ENCODE measurements at places on chromosomes 6 and 20.

DNA sequence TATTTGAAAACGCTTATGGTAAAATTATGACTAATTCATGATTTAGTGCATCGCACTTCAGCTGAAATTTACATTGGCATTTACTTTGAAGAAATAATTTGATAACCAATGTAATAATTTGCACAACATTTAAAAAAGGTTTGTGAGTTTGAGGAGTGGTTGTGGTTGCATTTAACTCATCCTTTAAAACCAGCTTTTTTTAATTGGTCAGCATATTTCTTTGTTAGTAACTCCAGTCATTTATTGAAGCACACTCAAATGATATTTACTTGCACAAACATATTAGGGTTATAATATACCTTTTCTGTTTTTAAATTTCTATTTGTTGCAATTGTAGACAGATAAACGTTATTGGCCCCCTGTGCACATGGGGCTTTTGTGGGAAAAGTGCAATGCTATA is 78.1 kb upstream of the AHI1 start:
- DNase-seq: no peak

DNA sequence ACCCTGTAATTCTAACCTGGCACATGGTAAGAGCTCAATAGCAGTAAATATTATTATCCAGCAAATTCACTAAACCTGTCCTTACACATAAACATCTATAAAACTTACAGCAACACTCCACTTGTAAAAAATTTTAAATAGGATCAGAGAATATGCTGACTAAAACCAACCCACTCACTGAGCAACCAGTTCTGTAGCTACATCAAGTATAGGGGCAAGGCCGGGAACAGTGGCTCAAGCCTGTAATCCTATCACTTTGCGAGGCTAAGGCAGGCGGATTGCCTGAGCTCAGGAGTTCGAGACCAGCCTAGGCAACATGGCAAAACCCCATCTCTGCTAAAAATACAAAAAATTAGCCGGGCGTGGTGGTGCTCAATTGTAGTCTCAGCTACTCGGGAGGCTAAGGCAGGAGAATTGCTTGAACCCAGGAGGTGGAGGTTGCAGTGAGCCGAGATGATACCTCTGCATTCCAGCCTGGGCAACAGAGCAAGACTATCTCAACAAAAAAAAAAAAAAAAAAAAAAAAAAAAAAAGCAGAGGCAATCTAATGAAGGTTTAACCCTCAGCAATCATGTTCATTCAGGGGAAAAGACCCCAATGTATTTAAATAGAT is 6.8 kb downstream of the STAU1 start:
- no peak for DNase-seq

- DNase-seq: no peak
Observed at GRCh38 chr20:36773107-36773596, 411 bp downstream of the DSN1 start.

DNA sequence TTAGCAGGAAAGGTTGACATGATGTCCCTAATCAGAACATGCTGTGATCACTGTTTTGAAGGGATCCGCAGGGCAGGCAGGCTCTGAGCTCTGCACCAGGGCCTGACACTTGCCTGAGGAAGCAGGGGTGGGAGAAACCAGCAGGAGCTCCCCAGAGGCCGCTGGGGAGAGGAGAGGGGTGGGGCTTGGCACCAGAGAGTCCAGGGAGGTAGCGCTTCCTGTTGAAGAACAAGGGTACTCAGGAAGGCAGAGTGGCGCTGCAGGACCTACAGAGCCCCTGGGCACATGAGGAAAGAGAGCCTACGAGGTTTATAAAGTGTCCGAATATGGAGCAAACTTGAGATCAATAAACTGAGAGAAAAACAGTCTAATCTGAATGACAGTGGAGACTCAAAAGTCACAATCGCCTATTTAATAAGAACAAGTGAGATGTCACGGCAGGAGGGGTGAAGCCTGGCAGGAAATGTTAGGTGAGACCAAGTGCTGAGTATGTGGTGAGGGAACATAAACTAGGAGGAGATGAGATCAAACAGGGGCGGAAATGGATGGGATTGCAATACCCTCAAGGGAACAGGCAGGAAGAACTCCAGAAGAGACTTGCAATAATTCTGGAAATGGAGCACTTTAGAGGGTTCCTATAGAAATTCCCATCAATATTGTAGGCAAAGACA is 5.8 kb upstream of the TBXT start:
- DNase-seq: no peak

- no peak for DNase-seq
Observed at GRCh38 chr6:143000811-143001210, 55.8 kb upstream of the HIVEP2 start.

- DNase-seq: no peak
Observed at GRCh38 chr6:39217177-39217864, 12.0 kb downstream of the KCNK5 start.

DNA sequence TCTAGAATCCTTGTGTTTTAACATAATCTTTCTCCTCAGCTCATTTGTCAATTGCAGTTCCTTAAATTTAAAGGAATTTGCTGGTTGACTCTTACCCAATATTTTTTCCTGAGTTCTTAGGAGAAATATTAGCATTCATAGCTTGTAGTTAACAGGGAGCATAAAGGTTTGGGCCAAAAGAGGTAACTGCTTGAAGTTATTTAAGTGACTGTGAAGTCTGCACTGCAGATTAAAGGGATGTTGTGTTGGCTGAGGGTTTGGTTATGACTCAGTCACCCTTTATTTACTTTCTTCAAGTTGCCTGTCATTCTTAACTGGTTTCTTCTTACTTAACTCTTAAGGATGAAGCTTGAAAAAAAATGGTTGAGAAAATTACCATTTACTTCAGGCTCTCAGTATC is 220.3 kb upstream of the LAMP5 start:
- DNase-seq: peak; percentile 71

DNA sequence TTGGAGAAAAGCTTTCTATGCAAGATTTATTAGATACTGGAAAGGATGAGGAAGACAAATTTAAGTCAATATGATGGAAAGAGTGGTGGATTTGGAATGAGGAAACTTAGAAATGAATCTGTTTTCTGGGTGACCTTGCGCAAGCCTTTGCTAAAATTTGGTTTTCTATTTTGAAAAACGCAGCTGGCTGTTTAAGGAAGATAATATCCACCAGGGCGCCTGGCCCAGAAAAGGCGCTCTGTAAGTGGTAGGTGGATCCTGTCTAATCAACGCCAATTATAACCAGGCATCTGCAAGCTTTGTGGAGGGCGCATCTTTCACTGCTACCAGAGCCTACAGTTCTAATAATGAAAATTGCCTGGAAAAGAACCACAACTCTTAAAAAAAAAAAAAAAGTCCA is 398 bp upstream of the SPATS1 start:
- peak; percentile 5 for DNase-seq

- no peak for DNase-seq
Observed at GRCh38 chr6:251920-252319, 40.4 kb upstream of the DUSP22 start.

DNA sequence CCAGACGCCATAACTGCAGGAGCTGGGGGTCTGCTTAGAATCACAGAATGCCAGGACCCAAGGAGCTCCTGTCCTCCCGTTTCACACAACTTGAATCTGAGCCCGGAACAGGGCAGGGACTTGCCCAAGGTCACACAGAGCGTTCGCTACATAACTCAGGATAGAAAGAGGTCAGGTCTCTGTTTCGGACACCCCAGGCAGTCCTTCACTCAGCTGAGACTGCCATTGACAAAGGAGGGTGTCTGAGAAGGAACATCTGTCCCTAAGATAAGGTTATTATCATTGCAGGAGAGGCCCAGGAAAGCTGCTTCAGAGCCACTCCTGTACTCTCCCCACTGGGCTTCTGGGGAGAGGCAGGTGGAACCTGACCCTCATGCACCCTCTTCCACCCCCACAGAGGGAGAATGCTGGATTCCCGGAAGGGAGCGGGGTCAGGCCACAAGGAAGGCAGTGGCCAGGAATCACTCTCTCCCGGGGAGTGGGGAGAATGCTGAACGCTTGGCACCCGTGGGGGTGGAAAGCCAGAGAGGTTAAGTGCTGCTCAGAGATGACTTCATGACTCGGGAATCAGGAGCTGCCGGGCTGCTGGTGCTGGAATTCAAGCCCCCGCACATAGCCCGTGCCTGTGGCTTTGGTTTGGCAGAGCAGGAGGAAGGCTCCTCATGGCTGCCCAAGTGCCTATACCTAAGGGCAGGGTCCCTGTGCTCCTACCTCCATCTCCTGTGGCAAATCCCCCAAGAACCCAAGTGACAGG is 10.7 kb downstream of the SDC4 start:
- peak; percentile 96 for DNase-seq

DNA sequence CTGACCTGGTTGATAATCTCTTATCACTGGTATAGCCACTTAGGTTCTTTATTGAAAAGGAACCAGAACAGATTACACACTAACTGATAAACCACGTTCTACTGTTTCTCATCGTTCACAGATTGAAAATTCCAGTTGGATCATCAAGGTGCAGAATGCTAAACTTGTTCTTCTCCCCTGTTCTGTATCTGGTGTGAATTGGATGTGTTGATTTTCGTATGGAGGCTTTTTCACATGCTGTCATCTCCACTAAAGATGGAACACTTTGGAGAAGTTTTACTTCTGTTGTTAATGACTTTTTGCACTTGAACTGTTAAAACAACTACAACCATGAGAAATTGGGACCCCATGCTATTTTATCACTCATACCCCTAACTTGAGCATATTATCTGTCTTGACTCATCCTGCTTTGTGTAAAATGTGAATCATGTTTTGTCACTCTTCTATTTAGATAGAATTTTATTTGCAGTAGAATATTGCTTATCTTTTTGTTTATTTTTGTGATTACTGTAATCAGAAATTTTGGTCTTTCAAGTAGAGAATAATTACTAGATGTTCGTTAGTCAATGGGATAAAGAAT is 17.5 kb downstream of the VAPB start:
- DNase-seq: no peak

All from AG10803 (cell line).